HEK293T (cell line): ENCODE measurements at places on chromosomes 3 and 15.

- no peak for DNase-seq
Observed at GRCh38 chr15:65399997-65400396, 22.2 kb upstream of the IGDCC3 start.

DNA sequence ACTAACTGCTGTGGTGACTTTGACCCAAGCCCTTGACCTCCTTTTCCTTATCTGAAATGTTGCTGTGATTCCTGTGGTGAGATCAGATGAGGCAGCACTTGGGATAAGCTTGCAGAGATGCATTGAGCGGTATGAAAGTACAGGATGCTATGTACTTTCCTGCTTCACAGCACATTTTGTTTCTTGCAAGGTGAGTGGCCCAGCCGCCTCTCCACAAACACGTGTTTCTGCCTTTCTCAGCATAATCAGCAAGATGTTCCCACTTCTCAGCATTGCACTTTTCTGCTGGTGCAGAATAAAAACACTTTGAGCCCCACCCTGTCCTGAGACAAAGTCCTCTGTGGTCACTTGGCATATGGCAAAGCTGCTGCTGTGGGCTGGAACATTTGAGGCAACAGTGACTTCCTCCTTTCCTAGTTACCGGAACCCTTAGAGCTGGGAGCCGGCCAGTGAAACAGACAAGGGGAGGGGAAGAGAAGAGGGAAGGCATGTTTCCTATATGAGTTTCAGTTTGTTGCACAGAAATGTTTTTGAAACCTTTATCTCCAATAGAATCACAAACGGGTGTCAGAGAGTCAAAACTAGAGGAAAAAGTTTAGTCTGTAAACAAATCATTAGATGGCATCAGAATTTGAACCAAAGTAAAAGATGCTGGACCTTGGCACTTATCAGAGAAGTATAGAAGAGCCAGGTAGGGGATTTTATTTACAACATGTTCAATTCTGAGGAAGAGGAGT is 5.0 kb downstream of the NUDT16 start:
- DNase-seq, result no peak

- no peak for DNase-seq
Observed at GRCh38 chr3:14389166-14389606, 13.2 kb upstream of the SLC6A6 start.

DNA sequence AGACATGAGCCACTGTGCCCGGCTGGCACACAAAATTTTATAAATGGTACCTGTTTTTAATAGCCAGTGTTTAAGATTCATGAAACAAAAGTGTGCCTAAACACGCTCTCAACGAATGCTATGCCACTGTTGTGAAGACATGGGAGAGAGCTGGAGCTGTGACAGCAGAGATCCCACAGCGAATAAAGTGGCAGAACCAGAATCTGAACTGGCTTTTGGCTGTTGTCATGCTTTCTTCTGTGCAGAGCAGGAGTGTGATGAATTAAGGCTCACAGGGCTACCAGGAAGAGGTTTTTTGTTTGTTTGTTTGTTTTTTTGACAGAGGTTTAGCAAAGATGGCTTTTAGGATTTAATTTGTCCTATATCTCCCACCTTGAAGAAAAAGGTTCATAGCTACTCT is 14.5 kb downstream of the PTPRG start:
- no peak for DNase-seq

DNA sequence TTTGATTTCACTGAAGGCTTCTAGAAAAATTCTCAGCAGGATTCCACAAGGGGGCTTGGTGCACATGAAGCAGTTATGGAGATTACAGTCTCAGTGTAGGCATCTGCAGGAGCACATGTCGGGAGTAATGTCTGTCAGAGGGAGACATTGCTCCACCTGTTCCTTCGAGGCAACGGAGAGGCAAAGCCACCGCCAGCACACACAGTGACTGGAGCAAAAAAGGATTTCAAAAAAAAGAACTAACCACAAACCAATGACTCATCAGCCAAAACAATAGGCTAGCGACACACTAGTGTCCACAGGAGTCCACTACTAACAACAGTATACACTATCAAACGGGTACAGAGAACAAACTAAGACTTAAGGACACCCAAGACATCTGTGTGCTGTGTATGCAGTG is 68.9 kb downstream of the NPTN start:
- DNase-seq, result no peak

DNA sequence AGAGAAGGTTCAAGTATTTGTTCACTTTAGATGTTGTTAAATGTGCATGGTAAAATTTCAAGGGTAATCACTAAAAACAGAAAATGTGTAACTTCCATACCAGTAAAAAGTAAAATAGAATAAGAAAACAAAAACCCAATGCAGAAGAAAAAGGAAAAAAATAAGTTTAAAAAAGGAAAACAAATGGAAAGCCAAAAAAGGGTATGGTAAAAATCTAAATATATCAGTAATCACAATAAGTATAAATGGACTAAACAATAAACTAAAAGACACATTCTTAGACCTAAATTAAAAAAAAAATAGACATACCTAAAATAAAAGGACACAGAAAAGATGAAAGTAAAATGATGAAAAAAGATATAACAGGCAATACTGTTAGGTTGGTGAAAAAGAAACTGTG is 9.5 kb upstream of the CLN6 start:
- no peak for DNase-seq

DNA sequence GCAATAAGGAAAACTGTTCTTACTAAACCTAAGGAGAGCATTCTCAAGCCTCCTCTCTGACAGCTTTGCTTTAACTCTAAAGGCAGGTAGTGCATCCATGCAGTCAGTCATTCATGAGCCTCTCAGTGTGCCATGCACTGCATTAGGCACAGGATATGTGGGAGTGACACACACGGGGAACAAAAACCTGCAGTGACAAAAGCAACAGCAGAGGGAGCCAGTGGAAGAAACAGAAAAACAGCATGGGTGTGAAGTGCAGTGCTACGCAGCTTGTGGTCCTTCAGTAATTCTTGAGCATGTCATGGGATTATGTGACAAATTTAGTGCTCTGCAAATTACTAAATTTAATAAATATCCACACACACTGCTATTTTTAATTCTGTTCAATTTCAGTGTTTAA is 230.7 kb downstream of the BBX start:
- peak; percentile 44 for DNase-seq

- DNase-seq, result no peak
Observed at GRCh38 chr3:193971966-193972365, 164.0 kb upstream of the HES1 start.

- DNase-seq, result no peak
Observed at GRCh38 chr3:187746442-187747281, 1.4 kb upstream of the BCL6 start.

GRCh38 chr3:169579116-169579710 is 84.3 kb downstream of the MECOM start:
- no peak for DNase-seq

- DNase-seq, result no peak
Observed at GRCh38 chr3:133695560-133696171, 33.9 kb upstream of the TOPBP1 start.

DNA sequence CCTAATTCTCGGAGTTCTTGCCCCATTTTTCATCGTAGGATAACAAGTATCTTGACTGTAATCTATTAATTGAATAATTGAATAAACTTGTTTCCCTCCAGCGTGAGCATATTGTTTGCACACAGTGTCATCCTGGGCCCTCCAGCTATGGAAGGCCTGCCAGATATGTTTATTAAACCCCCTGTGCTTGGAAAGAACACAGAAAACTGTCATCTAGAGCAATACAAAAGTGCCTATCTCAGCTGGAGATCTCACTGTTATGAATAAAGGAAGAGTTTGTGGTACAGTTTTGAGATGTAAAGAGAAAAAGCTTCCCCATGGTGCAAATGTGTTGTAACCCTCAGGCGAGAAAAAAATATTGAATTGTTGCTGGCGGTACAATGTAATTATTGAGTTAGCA is 405.9 kb downstream of the SOX2 start:
- no peak for DNase-seq

DNA sequence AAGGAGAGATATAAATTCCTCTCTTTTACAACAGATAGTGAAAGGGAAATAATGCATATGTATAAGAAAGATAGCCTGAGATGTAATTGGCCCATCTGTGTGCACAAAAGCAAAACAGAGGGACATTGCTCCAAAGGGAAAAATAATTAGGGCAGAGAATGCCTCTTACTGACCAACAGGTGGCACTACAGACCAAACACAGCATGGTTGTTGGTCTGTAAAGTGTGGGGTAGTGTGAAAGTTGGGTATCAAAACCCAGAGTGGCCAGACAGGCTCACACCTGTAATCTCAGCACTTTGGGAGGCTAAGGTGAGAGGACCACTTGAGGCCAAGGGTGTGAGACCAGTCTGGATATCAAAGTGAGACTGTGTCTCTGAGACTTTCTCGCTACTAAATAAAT is 4.5 kb upstream of the TLNRD1 start:
- no peak for DNase-seq

DNA sequence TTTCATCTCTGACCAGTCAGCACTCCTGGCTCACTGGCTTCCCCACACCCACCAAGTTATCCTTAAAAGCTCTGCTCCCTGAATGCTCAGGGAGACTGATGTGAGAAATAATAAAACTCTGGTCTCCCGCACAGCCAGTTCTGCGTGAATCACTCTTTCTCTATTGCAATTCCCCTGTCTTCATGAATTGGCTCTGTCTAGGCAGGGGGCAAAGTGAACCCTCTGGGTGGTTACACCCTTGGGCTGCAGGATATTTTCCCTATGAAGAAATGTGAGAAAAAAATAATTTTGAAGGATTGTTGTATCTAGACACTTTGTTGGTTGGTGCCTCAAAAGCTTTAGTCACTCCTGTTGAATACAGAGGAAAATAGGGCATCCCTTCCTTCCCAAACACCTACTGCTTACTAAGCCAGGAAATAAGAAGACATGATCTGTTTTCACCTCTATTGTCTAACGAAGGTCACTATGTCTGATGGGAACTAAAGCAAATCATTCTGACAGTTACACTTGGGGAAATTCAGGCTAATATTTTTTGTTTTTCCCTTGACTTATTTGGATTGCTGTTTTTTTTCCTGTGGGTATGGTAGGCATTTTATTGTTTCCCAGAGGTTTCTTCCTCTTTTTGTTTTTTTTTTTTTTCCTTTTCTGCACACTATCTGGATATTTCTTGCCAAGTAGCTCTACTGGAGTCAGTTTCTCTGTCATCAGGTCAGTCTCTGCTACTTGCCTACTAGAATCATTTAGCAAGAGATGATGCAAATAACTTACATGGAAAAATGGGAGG is 15.3 kb upstream of the TNFSF10 start:
- no peak for DNase-seq

GRCh38 chr3:55474213-55474632 is 12.9 kb downstream of the WNT5A start:
- no peak for DNase-seq
